ENCODE measurements at places on chromosomes 5 and 9.

- DNase-seq, result no peak
Measured at GRCh38 chr9:106084702-106085101, 390.4 kb downstream of the TMEM38B start.

GRCh38 chr5:41410737-41411136, 99.7 kb downstream of the PLCXD3 start:
- DNase-seq, result no peak

GRCh38 chr5:80920333-80920732, 39.8 kb upstream of the RASGRF2 start:
- no peak for DNase-seq

GRCh38 chr5:83104021-83104420, 26.7 kb downstream of the XRCC4 start:
- DNase-seq, result no peak

DNA sequence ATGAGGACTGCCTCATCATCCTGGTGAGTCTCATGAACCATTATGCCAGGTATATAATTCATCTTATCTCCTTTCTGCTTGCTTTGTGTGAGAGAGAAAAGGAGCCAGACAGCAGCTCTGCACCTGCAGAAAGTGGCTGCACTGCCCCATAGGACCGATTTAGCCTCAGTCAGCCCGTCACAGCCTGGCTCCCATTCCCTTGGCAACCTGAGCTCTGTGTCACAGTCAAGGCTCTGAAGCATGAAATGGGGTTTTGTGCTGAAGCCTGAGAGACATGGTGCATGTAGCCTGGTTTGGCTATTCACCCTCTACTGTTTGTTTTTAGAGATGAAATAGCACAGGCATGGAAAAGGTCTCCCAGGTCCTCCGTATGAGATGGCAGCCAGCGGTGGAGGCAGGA, 198.3 kb downstream of the KCTD16 start:
- DNase-seq, result no peak

GRCh38 chr5:157115502-157115901, 6.7 kb upstream of the HAVCR2 start:
- no peak for DNase-seq

- no peak for DNase-seq
Measured at GRCh38 chr5:176730815-176731475, 79.4 kb upstream of the UNC5A start.

- DNase-seq, result no peak
Measured at GRCh38 chr9:89372230-89372816, 54.0 kb downstream of the SECISBP2 start.

DNA sequence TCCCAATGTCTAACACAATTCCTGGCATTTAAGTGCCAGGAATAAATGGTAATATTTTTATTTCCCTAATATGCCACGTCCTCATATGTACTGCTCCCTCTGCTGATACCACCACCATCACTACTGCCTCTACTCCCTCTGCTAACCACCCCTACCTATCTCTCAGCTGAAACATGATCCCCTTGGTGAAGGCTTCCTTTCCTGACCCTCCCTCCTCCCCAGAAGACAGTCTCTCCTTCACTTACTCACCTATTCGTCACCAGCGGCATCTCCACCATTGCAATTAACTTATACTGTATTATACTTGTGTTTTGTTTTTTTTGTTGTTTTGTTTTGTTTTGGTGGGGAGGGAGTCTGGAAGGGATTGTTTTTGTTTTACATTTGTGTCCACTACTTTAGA, 4.8 kb downstream of the DENND1A start:
- no peak for DNase-seq

DNA sequence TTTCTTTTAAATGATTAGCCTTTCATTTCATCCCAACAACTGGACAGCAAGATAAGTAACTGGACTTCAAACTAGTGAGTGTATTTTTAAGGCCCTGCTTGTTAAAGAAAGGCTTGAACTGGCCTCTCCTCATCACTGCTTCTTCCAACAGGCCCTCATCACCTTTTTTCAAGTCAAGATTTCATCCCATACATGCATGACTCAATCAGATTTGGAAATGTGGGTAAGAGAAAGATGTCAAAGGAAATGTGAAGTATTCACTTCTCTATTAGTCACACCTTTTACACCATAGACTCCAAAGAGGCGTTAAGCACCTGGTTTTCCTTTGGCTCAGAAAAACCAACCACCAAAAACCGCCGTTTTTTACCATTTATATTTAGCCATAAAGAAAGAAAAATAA, 4.9 kb downstream of the NR4A3 start:
- no peak for DNase-seq

- peak; percentile 87 for DNase-seq
Measured at GRCh38 chr5:132839426-132840301, 9.2 kb upstream of the SHROOM1 start.

DNA sequence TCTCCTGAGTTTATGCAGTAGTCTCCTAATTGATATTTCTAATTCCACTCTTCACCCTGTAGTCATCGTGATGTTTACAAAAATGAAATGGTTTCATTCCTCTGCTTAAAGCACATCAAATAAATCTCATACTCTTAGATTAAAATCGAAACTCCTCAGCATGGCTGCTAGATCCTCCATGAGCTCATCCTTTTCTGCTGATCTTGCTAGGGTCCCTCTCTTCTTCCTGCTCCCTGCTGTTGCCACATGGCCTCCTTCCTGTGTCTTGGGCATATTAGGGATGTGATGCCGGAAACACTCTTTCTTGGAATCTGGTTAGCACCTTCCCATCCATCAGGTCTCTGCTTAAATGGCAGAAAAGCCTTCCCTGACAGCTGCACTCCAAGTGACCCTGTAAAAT, 59.5 kb upstream of the MEGF10 start:
- DNase-seq, result no peak

All from IMR-90 (cell line).